Thymus (tissue), 14 donors: ENCODE measurements at places on chromosomes 7 and 10. TPM values are rescaled to one million over a fixed set of nuclear protein-coding genes. Genes with fewer than 3 reads are reported as not detected.

DNA sequence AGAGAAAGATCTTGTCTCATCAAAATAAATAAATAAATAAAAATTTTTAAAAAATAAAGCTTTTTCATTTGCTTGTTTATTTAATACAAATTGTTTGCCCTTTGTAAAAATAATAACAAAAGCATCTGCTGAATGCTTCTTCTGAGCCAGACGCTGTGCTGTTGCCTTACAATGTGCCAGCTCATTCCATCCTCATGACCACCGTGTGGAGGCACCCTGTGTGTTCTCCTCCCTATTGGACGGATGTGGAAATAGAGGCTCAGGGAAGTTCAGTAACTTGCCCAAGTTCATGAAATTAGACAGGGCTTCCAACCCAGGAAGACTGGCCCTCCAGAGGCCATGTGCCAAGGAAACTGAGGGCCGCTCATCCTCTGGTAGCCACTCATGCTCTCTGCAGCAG lies 120.6 kb downstream of the SH3PXD2A start:
- no peak for DNase-seq

GRCh38 chr7:51288896-51289622 lies 27.6 kb downstream of the COBL start:
- no peak for DNase-seq

DNA sequence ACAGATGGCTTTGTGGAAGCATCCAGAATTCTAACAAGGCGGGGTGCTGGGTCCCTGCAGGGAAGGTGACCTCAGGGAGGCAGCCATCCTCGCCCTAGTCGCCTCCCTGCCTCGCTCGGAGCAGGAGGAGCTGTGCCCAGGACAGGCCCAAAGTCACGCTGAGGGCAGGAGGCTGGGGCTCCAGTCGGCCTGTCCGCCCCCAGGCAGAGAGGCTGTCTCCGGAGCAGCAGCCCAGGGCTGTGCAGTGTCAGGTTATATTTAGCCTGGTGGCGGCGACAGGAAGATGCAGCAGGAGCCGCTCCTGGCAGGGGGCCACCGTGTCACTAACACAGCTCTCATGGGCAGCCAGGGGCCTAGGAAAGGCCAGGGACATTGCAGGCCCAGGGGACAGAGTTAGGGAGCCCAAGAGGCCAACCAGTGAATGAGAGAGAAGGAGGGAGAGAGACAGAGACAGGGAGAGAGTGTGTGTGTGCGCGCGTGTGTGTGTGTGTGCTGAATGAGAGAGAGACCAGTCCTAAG lies 13.5 kb downstream of the KCNH2 start:
- no peak for DNase-seq

DNA sequence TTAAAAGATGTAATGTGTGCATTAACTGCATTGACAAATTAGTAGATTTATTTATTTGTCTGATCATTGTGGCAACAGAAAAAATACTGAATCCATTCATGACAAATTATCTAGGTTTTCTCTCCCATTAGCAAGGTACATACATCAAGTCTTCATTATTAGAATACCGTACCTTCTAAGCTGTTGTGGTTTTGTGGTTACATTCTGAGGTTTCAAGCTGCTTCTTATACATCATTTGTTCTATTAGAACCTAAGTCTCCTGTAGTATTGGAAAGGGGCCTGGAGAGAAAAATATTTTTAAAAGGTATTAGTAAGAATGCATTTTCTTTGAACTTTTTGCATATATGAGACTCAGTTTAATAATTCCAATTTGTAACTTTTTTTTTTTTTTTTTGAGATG lies 26.3 kb upstream of the CACNB2 start:
- no peak for DNase-seq

TEX36 gene
- not detected for total RNA-seq

DNA sequence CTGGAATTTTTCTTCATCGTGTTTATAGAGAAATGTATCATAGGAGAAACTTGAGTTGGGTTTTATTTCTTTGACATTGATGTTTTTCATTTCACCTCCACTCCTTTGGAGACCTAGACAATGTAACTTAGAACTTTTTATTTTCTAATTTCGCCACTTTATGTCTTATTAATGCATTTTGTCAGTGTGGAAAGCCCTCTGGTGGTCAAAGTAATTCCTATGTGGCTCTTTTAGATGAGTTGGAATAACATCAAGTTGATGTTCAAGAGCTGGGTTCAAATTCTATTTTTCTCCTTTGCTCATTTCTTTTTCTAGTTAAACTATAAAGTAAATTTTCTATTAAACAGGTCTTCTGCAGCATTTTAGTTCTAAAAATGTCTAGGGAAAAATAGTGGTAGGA lies 478.6 kb downstream of the LRMDA start:
- no peak for DNase-seq

- DNase-seq: no peak
These were observed 217.5 kb downstream of the MACC1 start for GRCh38 chr7:19999681-20000080.

DNA sequence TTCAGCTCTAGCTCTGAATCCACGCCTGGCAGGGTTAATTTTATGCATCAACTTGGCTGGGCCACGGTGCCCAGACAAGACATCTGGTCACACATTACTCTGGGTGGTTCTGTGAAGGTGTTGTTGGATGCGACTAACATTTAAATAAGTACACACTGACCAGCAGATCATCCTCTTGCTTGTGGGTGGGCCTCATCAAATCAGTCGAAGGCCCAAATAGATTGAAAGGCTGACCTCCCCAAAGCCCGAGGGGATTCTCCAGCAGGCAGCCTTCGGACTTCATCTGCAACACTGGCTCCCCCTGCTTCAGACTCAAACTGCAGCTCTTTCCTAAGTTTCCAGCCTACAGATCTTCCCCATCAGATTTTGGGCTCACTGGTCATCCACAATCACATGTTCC lies 53.6 kb downstream of the SFMBT2 start:
- DNase-seq: no peak
